GM12878 (cell line): ENCODE measurements at places on chromosomes 3 and 15. TPM values are rescaled to one million over a fixed set of nuclear protein-coding genes. Genes with fewer than 3 reads are reported as not detected.

- H3K4me1 ChIP-seq = no peaks in the 10 kb centered on the region
- H3K27me3 ChIP-seq = no peaks in the 10 kb centered on the region
- no peak overlapping the region for H3K27ac ChIP-seq
- no peaks in the 10 kb centered on the region for H3K36me3 ChIP-seq
- no peak for DNase-seq
These were observed 348.6 kb upstream of the CDIN1 start for GRCh38 chr15:36230776-36231175.

DNA sequence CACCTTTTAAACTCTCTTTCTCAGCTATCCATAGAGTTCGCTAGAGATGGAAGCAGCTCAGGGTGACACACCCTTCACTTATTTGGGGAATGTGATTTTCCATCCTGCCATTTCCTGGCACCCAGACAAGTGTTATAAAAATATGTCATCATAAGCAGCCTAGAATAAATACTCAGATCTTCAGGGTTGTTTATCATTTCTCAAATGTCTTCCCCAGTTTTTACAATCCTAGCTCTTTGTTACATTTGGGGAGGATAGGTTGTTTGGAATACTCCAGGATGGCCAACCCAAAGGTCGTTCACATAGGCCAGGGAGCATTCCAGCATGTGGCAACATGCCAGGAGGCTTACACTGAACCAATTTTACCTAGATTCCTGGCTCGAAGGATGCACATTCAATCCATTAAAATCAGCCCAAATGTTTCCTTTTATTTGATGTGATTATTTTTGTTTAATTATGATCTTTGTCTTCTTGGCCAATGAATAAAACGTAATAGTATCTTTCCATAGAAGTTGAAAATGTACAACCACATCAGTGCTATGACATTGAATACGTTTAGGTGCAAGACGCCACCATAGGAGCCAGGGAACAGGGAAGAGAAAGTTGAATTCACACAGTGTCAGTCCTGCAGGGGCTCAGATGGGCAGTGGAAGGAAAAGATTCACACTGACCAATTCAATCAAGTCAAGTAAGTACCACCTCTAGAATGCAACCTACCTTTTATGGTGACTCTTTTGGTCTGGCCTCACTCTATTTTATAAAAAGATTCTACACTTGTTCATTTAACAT, 537.7 kb upstream of the MDFIC2 start:
- no peak for DNase-seq
- H3K4me3 ChIP-seq = no peak overlapping the region
- no peaks in the 10 kb centered on the region for H3K36me3 ChIP-seq
- H3K27me3 ChIP-seq = no peaks in the 10 kb centered on the region
- H3K4me1 ChIP-seq = no peaks in the 10 kb centered on the region

- no peaks in the 10 kb centered on the region for H3K4me1 ChIP-seq
- H3K27me3 ChIP-seq = no peaks in the 10 kb centered on the region
- no peaks in the 10 kb centered on the region for H3K36me3 ChIP-seq
- no peak overlapping the region for H3K4me3 ChIP-seq
- no peak overlapping the region for H3K27ac ChIP-seq
- DNase-seq = no peak
These were observed 111.1 kb upstream of the ABI3BP start for GRCh38 chr3:101104321-101104720.

DNA sequence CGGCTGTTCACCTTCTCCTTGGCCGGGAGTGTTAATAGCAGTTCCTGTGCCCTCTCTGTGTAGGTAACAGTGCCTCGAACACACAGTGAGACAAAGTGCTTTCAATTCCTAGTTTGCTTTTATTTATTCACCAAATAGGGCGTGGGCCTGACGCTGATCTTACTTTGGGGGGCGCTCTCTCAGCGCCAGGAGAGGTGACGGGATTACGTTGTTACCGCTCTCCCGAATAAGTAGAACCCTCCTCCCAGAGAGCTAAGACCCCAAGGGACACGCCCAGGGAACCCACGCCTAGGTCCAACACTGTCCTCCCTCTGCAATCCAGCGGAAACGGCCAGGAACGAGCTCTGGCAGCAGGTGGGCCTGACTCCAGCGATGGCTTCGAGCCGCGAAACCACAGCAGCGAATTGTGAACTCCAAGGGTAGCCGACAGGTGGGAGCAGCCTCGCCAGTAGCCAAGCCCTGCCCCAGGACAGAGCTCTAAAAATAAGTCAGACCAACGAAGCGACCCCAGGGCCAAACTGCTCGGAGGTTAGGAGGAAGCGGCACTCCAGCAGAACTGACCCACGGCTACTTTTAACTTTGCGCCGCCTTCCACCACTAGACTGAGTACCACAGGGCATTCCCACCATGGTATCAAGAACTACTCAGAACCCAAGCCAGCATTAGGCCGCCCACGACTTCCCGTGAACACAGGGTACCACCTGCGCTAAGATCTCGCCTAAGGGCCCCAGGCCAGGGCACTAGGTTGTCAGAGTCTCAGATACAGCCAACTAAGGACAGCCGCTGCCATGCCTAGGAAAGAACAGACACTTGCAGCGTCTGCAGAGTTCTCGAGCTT, 1.6 kb upstream of the SIN3A start:
- H3K27me3 ChIP-seq = no peaks in the 10 kb centered on the region
- H3K4me3 ChIP-seq = peak overlapping the region; percentile 74
- DNase-seq = peak; percentile 30
- peaks cover 11% of the 10 kb centered on the region for H3K4me1 ChIP-seq
- no peaks in the 10 kb centered on the region for H3K36me3 ChIP-seq

DNA sequence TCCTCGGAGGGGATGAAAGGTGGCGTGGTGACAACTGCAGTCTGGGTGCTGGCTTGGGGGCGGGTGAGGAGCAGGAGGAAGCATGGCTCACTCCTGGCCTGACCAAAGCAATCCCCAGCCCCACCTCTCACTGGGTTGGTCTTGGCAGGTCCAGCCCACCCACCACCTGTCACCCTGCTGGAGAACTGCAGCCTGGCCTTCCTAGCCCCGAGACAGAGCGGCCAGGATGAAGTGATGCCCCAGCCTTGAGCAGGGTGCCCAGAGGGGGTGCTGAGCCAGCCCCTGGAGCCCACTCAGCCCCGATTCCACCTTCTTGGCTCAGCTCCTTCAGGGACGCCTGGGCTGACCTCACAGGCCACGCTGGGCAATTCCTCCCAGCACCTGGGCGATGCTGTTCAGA, 89.9 kb downstream of the IQSEC1 start:
- H3K4me3 ChIP-seq = no peak overlapping the region
- no peak for DNase-seq
- H3K4me1 ChIP-seq = peaks cover 32% of the 10 kb centered on the region
- H3K36me3 ChIP-seq = no peaks in the 10 kb centered on the region
- 0 out of 2 replicates have a peak overlapping the region, but pooled peaks have one; percentile 7 for H3K27ac ChIP-seq
- H3K27me3 ChIP-seq = no peaks in the 10 kb centered on the region

- no peak overlapping the region for H3K4me3 ChIP-seq
- no peaks in the 10 kb centered on the region for H3K4me1 ChIP-seq
These were observed 44.3 kb upstream of the TM4SF1 start for GRCh38 chr3:149421764-149422163.

- peaks cover 10% of the 10 kb centered on the region for H3K4me1 ChIP-seq
- no peak overlapping the region for H3K4me3 ChIP-seq
- no peak for DNase-seq
- no peak overlapping the region for H3K27ac ChIP-seq
- H3K36me3 ChIP-seq = no peaks in the 10 kb centered on the region
These were observed 70.8 kb downstream of the GOLGA8B start for GRCh38 chr15:34512628-34513027.

GRCh38 chr3:56839784-56840715, 38.3 kb upstream of the ARHGEF3 start:
- H3K4me3 ChIP-seq = no peak overlapping the region
- no peak for DNase-seq
- H3K27me3 ChIP-seq = no peaks in the 10 kb centered on the region
- H3K27ac ChIP-seq = no peak overlapping the region

- H3K27me3 ChIP-seq = no peaks in the 10 kb centered on the region
- DNase-seq = no peak
- no peaks in the 10 kb centered on the region for H3K4me1 ChIP-seq
- no peak overlapping the region for H3K4me3 ChIP-seq
These were observed 279.0 kb downstream of the LPP start for GRCh38 chr3:188432802-188433520.

DNA sequence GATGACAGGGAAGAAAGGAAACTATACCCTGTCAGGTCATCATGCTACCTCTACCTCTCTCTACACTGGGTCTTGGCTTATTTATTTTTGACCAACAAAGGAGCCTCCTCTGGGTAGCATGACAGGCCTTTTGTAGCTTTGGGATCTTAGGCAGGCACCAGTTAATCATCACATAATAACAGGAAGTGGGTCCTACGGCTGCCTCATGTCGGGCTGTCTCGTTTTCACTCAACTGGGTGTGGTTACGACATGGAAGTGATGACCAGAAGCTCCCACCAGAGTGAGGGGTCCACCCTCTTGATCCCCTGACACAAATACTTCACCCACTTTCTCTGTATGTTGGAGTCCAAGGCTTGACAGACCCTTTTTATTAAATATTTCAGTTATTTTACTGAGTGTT, 105.3 kb downstream of the CD47 start:
- no peak overlapping the region for H3K4me3 ChIP-seq
- peak; percentile 13 for DNase-seq
- no peaks in the 10 kb centered on the region for H3K4me1 ChIP-seq
- no peaks in the 10 kb centered on the region for H3K27me3 ChIP-seq
- H3K36me3 ChIP-seq = no peaks in the 10 kb centered on the region

DNA sequence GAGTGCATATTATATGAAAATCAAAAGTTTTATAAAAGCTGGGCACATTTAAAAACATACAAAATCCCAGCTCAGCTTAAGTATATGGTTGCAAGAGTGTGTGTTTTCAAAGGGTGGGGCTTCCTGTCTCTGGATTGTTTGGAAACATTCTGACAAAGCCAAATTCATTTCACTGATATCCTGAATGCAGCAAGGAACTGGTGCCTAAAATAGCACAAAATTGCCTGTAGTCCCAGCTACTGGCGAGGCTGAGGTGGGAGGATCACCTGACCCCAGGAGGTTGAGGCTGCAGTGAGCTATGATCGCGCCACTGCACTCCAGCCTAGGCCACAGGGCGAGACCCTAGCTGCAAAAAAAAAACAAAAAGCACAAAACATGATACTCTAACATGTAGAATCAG, 13.0 kb upstream of the TJP1 start:
- H3K36me3 ChIP-seq = no peaks in the 10 kb centered on the region
- no peak overlapping the region for H3K4me3 ChIP-seq
- no peaks in the 10 kb centered on the region for H3K27me3 ChIP-seq

DNA sequence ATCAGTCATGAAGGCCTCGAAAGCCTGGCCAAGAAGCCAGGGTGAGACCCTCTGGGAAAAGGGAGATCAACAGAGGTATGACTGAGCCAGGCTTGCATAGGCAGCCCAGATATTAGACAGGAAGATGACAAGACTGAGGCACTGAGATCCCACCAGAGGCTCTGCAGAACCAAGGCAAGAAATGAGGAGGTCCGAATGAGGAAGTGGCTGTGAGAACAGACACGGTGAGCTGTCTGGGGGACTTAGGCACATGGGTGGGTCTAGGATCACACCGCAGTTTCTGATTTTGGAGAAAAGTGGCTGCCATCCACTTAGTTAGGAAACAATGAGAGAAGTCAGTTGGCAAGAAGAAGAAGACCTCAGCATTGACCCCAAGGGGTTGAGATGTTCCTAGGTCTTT, 31.5 kb upstream of the PRSS50 start:
- no peak overlapping the region for H3K4me3 ChIP-seq
- H3K27me3 ChIP-seq = no peaks in the 10 kb centered on the region
- H3K4me1 ChIP-seq = peaks cover 13% of the 10 kb centered on the region
- H3K36me3 ChIP-seq = no peaks in the 10 kb centered on the region
- no peak overlapping the region for H3K27ac ChIP-seq

- no peak overlapping the region for H3K27ac ChIP-seq
- H3K36me3 ChIP-seq = no peaks in the 10 kb centered on the region
- no peak overlapping the region for H3K4me3 ChIP-seq
- H3K4me1 ChIP-seq = no peaks in the 10 kb centered on the region
These were observed 87.5 kb downstream of the RORA start for GRCh38 chr15:61141497-61142125.

Gene MEGF11
- 0.33 and 0.64 TPM in 2 replicates for total RNA-seq

DNA sequence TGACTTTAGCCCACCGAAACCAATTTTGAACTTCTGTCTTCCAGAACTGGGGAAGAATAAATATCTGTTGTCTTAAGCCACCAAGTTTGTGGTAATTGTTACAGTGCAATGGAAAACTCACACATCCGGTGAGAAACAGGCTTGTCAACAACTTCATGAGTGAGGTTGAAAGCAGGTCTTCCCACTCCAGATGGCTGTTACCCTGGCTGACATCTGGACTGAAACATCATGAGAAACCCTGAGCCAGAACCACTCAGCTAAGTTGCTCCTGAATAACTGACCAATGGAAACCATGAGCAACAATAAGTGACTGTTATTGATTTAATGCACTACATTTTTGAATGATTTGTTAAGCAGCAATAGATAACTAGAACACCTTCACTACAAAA, 10.3 kb downstream of the ACSBG1 start:
- H3K27me3 ChIP-seq = no peaks in the 10 kb centered on the region
- peaks cover 3% of the 10 kb centered on the region; the same call in 1 of the 2 replicates for H3K4me1 ChIP-seq
- H3K36me3 ChIP-seq = no peaks in the 10 kb centered on the region
- H3K4me3 ChIP-seq = no peak overlapping the region
- no peak for DNase-seq

Gene GADL1
- total RNA-seq = not detected in 2 replicates

GRCh38 chr3:155233213-155233612, 60.3 kb downstream of the STRIT1 start:
- H3K27me3 ChIP-seq = no peaks in the 10 kb centered on the region; the same call in 1 of the 2 replicates
- DNase-seq = no peak
- H3K4me3 ChIP-seq = no peak overlapping the region
- H3K27ac ChIP-seq = no peak overlapping the region
- H3K4me1 ChIP-seq = no peaks in the 10 kb centered on the region

Gene CTXN2
- total RNA-seq = not detected in 2 replicates

DNA sequence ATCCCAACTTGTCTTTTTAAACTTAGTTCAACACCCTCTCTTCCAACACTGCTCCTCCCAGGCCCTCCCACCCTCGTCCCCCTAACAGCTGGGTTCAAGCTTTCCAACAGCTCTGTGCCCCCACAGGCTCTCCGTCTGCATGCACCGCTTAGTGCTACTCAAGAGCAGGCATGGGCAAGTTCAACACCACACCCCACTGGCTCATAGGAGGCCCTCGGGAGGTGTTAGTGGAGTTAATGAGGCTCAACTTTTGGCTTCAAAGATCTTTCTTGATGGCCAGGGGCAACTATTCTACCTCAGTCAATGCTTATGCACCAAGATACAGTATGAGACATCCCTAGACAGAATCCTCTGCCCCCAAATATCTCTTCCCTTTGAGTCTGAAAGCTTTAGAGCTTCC, 114.4 kb downstream of the ANP32A start:
- peaks cover 1% of the 10 kb centered on the region; the same call in 1 of the 2 replicates for H3K27me3 ChIP-seq
- H3K27ac ChIP-seq = no peak overlapping the region
- no peaks in the 10 kb centered on the region for H3K36me3 ChIP-seq
